ENCODE measurements at places on chromosomes 5 and 9. TPM values are rescaled to one million over a fixed set of nuclear protein-coding genes. Genes with fewer than 3 reads are reported as not detected.
A peak's percentile ranks its signal among the peaks of the same experiment; 100 is the strongest.

GRCh38 chr5:138506370-138507306 is 36.4 kb downstream of the ETF1 start:
- DNase-seq, result no peak

GRCh38 chr9:86723346-86723745 is 224.0 kb downstream of the GAS1 start:
- DNase-seq, result no peak

DNA sequence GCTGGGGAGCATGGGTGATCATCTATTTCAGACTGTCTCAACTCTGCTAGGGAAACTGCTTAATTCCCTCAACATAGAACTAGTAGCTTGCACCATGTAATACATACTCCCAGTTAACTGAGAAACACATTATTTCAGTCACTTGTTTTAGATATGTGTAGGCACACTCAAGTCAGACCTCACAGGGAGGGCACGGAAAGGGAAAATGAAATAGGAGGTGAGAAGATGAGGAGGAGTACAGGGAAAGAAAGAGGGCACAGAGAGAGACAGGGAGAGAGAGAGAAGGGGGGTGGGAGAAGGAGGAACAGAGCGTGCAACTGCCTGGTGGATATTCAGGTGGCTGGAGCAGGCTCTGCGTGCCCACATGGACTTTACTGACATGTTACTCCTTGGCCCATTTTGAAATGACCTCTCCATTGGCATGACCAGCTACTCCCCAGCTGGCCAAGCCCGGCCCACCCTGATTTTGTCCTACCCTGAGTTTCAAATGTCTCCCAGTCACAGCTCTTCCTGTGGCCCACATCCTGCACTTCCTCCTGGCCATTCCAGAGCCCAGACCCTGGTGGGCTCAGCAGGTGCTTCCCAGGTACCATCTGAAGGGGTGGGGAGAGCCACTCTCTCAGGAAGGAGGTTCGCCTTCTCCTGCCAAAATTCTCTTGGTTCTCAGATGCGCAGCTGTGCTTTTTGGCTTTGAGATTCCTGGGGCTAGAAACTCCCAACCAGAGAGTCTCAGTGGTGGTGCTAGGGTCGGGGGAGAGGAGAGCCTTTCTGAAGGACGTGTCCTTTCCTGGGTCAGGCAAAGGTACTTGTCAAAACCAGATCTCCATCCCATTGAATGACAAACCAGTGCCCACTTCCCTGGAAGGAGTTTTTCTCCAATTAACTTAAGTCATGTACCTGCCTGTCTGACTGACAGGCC is 229.4 kb downstream of the FSTL4 start:
- no peak for DNase-seq

GRCh38 chr9:34139477-34140146 is 13.1 kb upstream of the DCAF12 start:
- DNase-seq, result no peak

GRCh38 chr5:82987188-82987587 is 90.0 kb downstream of the TMEM167A start:
- no peak for DNase-seq

DNA sequence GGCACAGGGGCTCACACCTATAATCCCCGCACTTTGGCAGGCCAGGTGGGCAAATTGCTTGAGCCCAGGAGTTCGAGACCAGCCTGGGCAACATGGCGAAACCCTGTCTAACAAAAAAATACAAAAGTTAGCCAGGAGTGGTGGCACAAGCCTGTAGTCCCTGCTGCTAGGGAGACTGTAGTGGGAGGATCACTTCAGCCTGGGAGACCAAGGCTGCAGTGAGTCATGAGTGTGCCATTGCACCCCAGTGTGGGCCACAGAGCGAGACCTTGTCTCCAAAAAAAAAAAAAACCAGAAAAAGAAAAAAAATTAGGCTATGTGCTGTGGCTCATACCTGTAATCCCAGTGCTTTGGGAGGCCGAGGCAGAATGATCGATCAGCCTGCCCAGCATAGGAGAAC is 58.5 kb upstream of the EIF4EBP3 start:
- no peak for DNase-seq

GRCh38 chr9:120481846-120482245 is 98.1 kb downstream of the CDK5RAP2 start:
- DNase-seq, result no peak

DNA sequence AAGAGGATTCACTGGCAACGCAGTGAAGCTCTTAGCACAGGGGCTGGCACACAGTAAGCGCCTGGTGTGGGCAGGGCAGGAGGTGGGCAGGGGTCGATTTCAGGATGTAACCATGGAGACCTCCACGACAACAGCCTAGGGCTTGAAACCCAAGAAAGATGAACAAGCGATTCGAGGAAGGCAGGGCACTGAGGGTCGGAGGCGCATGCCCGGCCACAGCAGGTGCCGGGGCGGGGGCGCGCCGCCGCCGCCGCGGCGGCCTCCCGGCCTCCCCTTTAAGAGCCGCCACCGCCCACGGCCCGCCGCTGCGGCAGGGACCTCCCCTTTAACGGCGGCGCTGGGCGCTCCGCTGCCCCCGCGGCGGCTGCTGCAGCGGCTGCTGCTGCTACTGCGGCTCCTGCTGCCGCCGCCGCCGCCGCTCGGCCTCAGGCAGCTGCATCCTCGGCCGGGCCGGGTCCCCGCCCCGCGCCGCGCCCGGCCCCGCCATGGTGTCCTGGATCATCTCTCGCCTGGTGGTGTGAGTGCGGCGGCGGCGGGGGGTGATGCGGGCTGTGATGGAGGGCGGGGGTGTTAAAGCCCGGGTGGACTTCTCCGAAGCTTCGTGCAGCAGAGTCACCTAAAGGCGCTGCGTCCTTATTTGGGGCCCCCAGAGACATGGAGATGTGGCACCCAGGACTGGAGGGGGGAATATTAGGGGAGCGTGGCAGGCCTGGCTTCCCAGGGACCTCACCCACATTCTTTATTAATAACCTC is at the start of gene REEP2:
TSS of gene REEP2 (plus strand) at position 334 of the 753 bp plus-strand sequence. CDS start at position 486, 152 bp downstream.
- DNase-seq, result peak; percentile 56

DNA sequence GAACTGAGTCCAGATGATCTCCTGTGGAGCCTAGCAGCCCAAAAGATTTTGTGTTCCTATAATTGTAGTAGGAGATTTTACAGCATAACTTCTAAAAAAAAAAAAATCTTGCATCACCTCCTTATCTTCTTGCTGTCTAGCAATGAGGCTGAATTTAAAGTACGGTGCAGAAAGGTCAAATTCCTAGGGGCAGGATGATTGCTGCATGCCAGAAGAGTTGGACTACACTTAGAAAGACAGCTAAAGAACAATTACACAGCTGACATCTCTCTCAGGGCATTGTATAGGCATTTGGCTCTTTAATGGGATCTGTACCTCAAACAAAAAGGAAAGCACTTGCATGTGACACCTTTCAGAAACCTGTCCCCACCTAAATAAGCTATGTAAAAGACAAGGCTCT is 443.2 kb downstream of the HCN1 start:
- DNase-seq, result no peak

- DNase-seq, result no peak
Observed at GRCh38 chr9:115642285-115642684, 511.3 kb upstream of the PAPPA start.

DNA sequence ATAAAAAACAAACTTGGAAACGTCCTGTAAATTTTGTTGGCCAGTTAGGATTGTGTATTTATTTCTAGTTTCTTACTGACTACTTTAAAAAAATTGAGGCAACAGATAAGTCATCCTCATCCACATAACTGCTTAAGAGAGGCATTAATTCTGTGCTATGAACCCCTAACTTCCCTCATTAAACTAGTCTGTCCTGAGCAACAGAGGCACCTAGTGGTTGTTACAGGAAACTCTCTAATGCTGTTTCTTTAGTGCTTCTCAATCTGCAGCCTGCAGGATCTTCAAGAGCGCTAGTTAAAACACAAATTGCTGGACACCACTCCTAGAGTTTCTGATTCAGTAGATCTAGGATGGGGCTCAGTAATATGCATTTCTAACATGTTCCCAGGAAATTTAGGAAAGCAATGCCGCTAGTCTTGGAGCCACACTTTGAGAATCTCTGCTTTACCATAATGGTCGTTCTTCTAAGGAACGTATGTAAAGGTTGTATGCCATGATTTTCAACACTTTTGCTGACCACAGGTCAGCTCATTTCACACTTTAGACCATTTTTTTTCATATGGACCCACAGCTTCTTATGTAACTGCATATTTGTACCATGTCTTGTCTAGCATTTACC is 410.1 kb upstream of the SMARCA2 start:
- DNase-seq, result no peak

DNA sequence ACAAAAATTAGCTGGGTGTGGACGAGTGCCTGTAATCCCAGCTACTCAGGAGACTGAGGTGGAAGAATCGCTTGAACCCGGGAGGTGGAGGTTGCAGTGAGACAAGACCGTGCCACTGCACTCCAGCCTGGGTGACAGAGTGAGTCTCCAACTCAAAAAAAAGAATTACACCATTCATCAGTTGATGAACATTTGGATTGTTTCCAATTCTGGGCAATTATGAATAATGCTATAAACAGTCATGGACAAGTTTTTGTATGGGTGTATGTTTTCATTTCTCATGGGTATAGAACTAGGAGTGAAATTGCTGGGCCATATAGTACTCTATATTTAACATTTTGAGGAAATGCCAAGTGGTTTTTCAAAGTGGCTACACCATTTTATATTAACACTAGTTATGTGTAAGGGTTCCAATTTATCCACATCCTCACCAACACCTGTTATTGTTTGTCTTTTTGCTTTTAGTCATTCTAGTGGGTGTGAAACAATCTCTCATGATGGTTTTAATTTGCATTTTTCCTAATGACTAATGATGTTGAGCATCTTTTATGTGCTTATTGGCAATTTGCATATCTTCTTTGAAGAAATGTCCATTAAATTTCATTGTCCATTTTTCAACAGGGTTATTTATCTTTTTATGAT is 9.0 kb upstream of the CCDC125 start:
- no peak for DNase-seq

- DNase-seq, result no peak
Observed at GRCh38 chr5:129460936-129461710, 1.0 kb downstream of the ADAMTS19 start.

DNA sequence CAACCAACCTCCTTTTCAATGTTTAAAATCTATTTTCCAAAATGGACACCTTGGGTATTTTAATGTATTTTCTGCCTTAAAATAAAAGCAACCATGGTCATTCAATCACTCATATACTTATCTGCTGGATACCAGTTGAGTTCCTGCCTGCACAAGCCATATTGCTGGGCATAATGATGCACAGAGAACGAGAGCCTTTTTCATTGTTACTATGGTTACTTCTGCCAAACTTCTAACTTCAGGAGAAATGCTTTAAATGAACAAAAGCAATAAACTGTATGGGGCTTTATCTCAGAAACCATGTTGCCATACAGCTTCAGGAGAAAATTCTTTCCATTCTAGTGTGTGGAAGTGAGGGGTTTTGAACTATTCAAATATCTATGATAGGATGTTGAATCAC is 269.5 kb downstream of the GABRB2 start:
- no peak for DNase-seq

DNA sequence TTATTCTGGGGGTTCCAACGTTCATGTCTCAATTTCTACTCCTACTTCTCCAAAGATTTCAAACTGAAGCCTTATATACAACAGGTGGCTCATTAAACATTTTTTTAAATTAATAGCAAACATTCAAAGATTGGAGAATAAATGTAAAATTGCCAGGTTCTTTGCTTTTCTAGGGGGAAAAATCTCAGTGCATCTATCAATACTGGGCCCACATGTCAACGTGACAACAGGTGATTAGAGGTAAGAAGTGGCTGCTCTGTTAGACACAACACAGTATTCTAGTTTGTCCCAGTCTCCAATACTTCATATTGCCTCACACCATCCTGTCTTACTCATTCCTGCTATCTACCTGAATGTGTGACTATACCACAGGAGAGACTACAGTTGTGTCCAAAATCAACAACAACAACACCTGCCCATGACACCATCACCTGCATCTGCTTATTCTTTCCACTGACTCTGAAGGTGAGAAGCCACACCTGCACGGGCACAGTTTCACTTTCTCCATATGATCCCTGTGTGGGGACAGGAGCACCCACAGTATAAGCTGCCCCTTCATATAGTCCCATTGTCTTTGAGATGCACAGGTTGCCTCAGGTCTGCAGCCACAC is 110.2 kb downstream of the LHFPL2 start:
- no peak for DNase-seq

- no peak for DNase-seq
Observed at GRCh38 chr5:15387931-15388524, 112.0 kb upstream of the FBXL7 start.

- no peak for DNase-seq
Observed at GRCh38 chr5:176979669-176980068, 26.9 kb downstream of the UIMC1 start.

GRCh38 chr5:147629196-147629595 is 119.3 kb upstream of the DPYSL3 start:
- no peak for DNase-seq

- no peak for DNase-seq
Observed at GRCh38 chr5:88875341-88876234, 7.4 kb downstream of the MEF2C start.

DNA sequence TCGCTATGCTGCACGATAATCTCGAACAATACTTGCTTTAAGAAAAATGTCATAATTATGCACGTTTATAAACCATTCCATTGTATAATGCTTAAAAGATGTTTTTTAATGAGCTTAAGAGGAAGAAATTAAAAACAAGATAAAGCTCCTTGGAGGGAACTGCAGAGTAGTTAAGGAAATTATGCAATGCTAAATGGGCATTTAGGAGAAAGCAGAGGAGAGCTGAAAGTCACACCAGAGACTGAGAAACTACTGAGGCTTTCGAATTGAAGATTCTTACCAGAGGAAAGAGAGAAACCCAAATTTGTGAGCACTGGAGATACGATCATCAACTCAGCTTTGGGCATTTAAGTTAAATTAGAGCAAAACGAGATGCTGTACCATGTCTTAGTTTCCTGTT is 119.4 kb downstream of the CDH10 start:
- DNase-seq, result no peak

DNA sequence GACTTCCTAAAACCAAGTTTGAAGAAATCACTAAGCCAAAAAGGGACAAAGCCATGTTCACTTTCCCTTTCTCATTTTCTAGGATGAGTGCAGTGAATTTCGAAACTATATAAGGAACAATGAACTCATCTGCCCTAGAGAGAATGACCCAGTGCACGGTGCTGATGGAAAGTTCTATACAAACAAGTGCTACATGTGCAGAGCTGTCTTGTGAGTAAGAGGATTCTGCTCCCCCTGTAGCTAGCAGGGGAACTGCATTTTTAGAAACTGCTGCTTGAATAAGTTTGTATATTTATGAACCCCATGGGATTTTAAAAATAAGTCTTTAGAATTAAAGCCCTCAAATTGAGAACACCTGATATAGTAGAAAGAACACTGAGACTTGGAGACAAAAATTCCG is 42.7 kb upstream of the SPINK14 start:
- DNase-seq, result no peak

- DNase-seq, result no peak
Observed at GRCh38 chr5:142427529-142427928, 102.7 kb upstream of the SPRY4 start.

- DNase-seq, result no peak
Observed at GRCh38 chr9:134162926-134163370, 1.4 kb downstream of the RNU6ATAC start.

LVRN gene
- total RNA-seq, result not detected

SOHLH1 gene
- not detected for total RNA-seq

HINT2 gene
- 22.9 TPM for total RNA-seq

LCN10 gene
- 1.3 TPM for total RNA-seq

RABEPK gene
- total RNA-seq, result 12.2 TPM

GZMA gene
- 28.2 TPM for total RNA-seq

GLRA1 gene
- total RNA-seq, result not detected

ROPN1L gene
- total RNA-seq, result 0.47 TPM

LCNL1 gene
- total RNA-seq, result 0.17 TPM

NELFB gene
- total RNA-seq, result 44.9 TPM

IRF1 gene
- 202 TPM for total RNA-seq

PARP8 gene
- 184 TPM for total RNA-seq

RANBP17 gene
- total RNA-seq, result not detected

FANCG gene
- total RNA-seq, result 27.9 TPM

PCDHA5 gene
- total RNA-seq, result not detected

All from CD4-positive, alpha-beta memory T cell (primary cell).